Posterior vena cava (tissue), 2 donors: ENCODE measurements at places on chromosomes 3 and 15. TPM values are rescaled to one million over a fixed set of nuclear protein-coding genes. Genes with fewer than 3 reads are reported as not detected.

STRA6 gene
- total RNA-seq: 1.3 TPM

DNA sequence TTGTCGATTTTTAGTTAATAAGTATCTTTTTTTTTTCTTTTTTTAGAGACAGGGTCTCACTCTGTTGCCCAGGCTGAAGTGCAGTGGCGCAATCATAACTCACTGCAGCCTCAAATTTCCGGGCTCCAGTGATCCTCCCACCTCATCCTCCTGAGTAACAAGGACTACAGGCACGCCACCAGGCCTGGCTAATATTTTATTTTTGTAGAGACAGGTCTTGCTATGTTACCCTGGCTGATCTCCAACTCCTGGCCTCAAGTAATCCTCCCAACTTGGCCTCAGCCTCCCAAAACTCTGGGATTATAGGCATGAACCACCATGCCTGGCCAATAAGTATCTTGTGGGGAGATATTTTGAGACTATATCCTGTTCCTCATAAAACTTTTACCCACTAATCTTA is 29.4 kb upstream of the ARID3B start:
- DNase-seq: no peak

- no peak for DNase-seq
Measured at GRCh38 chr3:114216186-114216970, 21.0 kb downstream of the ZNF80 start.

GRCh38 chr15:56919609-56920366 is 1.3 kb downstream of the TCF12 start:
- peak; percentile 83 for DNase-seq

GRCh38 chr15:25829073-25829472 is 34.1 kb downstream of the ATP10A start:
- no peak for DNase-seq

DNA sequence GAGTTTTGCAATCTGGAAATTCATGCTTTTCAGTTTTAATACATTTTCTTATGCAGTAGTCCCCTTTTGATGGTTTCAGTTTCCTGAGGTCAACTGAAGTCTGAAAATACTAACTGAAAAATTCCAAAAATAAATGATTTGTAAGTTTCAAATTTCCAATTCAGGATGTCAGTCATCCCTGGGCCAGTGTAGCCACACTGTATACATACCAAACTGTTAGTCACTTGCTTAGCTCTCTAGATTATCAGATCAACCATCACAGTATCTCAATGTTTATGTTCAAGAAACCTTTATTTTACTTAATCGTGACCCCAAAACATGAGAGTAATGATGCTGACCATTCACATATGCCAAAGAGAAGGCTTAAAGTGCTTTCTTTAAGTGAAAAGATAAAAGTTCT is 715.5 kb downstream of the GBE1 start:
- DNase-seq: no peak
